Mammary epithelial cell (primary cell): ENCODE measurements at places on chromosomes 3 and 15. TPM values are rescaled to one million over a fixed set of nuclear protein-coding genes. Genes with fewer than 3 reads are reported as not detected.
A peak's percentile ranks its signal among the peaks of the same experiment; 100 is the strongest.

- DNase-seq = no peak
These were observed 316.8 kb upstream of the ATP10A start for GRCh38 chr15:26179906-26180305.

DNA sequence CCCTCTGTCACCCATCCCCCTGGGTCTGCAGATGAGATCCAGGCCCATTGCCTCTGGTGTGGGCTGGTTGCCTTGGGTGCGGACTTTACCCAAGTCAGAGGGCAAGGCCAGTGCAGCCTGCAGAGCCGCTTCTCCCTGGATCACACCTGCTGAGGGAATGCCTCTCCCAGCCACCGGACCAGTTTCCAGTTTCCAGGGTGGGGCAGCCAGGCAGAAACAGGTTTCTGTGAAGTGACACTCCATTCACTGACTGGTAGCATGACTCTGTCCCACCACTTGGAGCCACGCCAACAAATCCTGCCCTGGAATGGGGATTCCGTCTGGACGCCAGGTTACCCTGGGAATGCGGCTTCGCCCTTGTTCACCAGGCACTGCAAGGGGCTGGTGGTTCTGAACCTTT lies 30.0 kb downstream of the PAQR5 start:
- DNase-seq = no peak

CFAP92 gene
- polyA plus RNA-seq = 0.29 TPM

- no peak for DNase-seq
These were observed 248.8 kb upstream of the TPM1 start for GRCh38 chr15:62793752-62794144.

DNA sequence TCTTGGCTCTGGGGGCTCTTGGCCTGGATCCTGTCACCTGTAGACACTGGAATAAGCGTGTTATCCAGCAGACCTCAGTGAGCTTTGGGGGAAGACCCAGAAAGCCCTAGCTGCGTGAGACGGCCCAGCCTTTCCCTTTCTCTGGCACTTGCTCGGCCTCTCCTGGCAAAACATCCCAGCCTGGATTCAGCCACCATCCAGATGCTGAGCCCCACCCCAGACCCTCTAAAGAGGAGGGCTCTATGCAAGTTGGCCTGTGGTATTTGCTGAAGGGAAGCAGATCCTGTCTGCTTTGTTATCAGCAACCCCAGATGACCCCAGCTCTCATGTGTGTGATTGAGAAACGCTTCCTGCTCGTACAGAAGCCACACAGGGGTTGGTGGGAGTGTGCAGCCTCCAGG lies 267.2 kb downstream of the FAM43A start:
- no peak for DNase-seq

RETNLB gene
- not detected for polyA plus RNA-seq

GRCh38 chr15:70762469-70763119 lies 764 bp downstream of the UACA start:
- peak; percentile 63 for DNase-seq

IMPG2 gene
- 0.05 TPM for polyA plus RNA-seq

GRCh38 chr15:78075490-78076230 lies 1.9 kb downstream of the TBC1D2B start:
- DNase-seq = peak; percentile 72

RAB43 gene
- 14.6 TPM for polyA plus RNA-seq

C2CD4A gene
- not detected for polyA plus RNA-seq

GRCh38 chr3:32448686-32449474 lies 53.8 kb downstream of the CMTM6 start:
- DNase-seq = no peak

GRCh38 chr3:97656638-97657037 lies 107.9 kb upstream of the ARL6 start:
- DNase-seq = no peak

DNA sequence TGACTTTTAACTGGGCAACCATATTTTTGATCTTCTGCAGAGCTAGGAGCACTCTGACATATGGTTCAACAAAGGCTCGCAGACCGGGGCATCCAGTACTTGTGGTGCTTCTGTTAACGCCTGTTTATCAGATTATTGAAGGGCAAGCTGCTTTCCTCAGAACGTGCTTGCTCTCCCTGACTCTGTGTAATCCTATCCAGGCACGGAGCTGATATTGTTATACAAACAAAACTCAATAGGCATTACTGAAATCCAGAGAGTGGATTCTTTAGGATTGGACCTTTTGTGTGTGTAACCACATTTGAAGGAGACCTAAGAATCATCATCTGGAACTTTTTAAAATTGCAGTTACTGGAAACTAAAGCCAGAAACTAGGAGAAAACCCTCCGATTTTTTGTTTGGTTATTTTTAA lies 246.5 kb downstream of the PTPRG start:
- no peak for DNase-seq

- no peak for DNase-seq
These were observed 15.9 kb downstream of the SSR3 start for GRCh38 chr3:156539051-156539450.

DNASE1L3 gene
- polyA plus RNA-seq = not detected

COL8A1 gene
- polyA plus RNA-seq = 21.7 TPM

GRCh38 chr3:112979244-112979832 lies 4.4 kb upstream of the CD200R1 start:
- DNase-seq = peak; percentile 5

DNA sequence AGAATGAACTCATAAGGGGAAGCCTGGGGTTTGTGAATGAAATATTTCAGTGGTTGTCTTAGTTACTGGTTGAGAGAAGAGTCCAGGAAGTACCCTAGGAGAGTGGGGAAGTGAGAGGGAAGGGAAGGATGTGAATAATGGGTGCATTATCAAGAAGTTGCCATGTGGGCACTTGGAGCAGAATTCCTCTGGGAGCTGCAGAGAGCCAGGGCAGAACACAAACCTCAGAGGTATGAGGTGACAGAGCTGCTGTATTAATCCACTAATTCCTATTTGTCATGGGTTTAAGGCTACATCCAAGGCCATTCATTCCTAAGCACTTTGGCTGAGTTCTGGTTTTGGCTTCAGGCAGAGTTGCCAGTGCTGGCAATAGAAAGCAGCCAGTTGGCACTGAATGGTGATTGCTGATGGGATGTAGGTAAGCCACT lies 29.0 kb downstream of the NDUFB4 start:
- no peak for DNase-seq

CATSPER2 gene
- polyA plus RNA-seq = 3.6 TPM

GRCh38 chr15:66721501-66721937 lies 19.5 kb downstream of the SMAD6 start:
- DNase-seq = peak; percentile 15

DNA sequence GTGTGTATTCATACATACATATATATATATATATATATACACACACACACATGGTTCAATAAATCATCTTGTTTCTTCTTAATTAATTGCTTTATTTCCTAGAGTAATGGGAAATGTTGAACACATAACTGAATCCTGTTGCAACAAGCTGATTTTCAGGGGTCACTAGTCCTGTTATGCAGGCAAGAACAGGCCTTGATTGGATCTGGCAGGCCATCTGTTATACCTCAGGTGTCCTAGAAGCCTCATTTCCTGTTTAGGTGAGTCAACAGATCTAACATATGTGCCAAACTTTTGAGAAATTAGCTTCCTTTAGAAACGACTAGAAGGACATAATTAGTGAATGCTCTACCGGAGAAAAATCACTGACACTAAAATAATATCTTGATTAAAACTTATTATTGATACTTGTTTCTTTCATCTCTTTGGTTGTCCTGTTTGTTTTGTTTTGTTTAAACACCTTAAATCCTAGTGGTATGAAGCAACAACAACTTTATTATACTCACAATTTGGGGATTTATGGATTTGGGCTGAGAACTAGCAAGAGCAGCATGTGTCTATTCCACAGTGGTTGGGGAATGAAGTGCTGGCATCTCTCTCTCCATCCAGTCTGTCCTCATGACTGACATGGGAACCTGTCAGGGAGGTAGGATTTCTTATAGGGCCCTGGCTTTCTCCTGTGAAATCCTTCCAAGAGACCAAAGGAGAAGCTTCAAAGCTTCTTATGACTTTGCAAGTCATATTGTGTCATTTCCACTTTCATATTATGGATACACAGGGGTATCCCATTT lies 552.6 kb downstream of the NSUN3 start:
- peak; percentile 70 for DNase-seq

- DNase-seq = peak; percentile 71
These were observed 456.3 kb downstream of the FOXP1 start for GRCh38 chr3:71127052-71127831.

DNA sequence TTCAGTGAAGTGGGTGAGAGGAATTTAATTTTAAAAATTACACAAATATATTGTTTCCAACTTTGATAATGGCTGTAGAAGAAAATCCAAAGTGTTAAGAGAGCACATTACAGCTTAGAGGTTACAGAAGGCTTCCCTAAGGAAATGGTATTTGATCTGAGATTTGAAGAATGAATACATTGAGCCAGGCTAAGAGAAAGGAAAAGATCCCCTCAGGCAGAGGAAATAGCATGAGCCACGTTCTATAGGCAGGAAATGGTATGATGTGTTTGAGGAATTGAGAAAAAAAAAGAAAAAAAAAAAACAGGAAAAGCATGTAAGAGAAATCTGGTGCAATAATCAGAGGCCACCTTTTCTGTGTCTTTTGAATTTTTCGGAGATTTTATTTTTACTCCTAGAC lies 48.6 kb downstream of the UNC13C start:
- DNase-seq = no peak

ITIH4 gene
- polyA plus RNA-seq = 0.88 TPM

DNA sequence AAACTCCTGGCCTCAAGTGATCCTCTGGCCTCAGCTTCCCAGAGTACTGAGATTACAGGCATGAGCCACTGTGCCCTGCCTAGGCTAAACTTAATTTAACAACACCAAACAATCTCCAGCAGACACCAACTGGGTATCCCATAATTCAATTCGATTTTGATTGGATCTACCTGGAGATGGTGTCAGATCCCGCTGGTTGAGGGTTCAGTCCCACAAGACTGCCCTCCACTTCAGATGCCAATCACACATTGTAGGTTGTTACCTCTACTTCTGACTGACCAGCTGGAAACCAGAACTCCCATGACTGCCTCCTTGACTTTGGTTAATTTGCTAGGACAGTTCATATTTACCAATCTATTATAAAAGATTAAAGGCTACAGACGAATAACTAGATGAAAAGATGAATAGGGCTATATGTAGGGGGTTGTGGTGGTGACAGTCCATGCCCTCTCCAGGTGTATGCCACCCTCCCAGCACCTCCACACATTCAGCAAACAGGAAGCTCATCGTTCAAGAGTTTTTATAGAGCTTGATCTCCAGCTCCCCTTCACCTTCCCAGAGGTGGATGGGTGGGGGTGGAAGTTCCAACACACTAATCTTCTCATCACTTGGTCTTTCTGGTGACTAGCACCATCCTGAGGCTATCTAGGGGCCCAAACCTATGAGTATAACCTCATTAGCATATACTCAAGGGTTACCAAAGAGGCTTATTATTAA lies 9.3 kb downstream of the B2M start:
- no peak for DNase-seq

DNA sequence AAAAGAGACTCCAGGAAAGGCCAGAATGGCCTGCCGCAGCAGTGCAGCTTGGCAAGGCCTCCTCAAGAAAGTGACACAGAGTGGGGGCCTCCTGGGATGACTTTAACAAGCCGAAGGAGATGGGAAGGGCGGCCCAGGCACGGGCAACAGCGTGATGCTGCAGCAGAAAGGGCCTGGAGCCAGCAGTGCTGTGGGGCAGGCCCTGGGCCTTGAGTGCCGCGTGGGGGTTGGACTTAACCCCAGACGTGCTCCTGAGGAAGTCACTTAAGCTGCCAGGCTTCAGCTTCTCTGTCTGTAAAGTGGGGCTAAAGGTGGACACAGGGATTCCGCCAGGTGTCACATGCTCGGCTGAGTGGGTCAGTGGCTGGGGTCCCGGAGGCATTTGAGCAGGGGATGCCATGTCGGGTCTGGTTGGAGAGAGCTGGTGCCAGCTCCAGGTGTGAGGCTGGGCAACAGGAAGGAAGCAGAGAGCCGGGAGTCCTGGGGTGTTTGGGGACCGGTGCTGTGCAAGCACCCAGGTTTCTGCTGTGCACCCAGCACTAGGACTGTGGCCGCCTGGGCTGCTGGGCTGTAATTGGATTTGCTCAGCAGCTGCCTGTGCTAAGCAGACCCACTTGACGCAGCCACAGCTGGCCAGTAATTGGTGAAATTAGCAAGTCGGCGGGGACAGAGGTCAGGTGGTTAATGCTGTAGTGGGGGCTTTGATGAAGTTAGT lies 7.8 kb downstream of the DNAJB8 start:
- no peak for DNase-seq

GRCh38 chr3:43997788-43998369 lies 243.8 kb upstream of the TOPAZ1 start:
- no peak for DNase-seq

THPO gene
- polyA plus RNA-seq = not detected

DNA sequence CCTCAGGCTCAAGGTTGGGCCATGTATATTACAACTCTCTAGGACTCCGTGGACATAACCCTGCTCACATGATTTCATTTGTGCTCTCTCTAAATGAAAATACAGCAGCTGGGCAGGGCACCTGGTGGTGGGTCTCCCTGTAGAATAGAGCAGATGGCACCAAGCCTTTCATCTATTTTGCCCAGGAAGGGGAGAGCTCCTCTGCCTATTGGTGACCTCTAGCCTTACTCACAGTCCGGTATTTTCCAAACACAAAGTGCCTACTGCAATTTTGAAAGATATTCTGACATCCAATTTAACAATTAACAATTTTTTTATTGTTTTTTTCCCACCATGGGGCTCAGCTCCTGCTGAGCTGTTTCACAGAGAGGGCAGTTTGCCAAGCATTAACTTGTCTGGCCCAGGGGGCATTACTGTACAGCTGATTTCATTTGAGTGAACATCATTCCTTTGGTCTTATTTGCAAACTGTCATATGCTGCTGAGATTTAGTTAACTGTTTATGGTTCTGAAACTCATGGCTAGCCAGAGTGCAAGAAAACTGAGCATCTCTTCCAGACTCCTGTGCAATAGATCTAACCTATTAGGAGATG lies 474.0 kb downstream of the EPHB1 start:
- no peak for DNase-seq

IL12A gene
- polyA plus RNA-seq = 0.44 TPM

- DNase-seq = no peak
These were observed 303.4 kb downstream of the DIPK2A start for GRCh38 chr3:144275005-144275404.

- DNase-seq = no peak
These were observed 459.7 kb downstream of the TBL1XR1 start for GRCh38 chr3:176737480-176738110.

KLHL40 gene
- not detected for polyA plus RNA-seq

DNA sequence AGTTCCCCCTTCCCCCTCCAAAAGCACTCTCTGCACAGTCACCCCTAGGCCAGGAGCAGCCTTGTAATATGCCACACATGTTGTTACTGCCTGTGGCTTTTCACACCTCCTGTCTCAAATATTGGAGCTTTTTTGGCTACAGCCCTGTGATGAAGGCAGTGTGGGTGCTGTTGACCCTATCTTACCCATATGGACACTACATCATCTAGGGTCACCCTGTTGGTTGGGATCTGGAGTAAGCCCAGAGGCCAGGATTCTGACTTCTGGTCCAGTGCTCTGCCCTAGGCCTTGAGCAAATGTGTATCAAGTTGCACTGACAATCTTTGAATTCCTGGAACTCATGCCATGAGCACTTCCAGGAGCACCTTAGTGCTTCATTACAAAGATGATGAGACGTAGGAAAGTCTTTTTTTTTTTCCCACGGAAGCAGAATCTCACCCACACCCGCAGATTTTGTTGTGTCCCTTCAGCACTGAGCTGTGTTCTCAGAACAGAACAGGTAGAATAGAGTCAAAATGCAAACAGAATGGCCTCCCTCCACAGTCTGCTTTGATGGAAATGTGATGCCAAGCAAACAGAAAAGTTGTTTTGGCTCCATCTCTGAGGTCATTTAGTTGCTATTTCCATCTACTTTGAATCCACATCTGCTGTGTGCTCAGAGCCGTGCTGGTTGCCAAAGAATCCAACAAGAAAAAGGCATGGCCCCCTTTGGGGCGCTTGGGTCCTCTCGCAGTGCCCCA lies 49.6 kb downstream of the SMAD3 start:
- no peak for DNase-seq

PLSCR5 gene
- polyA plus RNA-seq = not detected

NOX5 gene
- 2.6 TPM for polyA plus RNA-seq
